ENCODE measurements at places on chromosomes 7 and 10.

- no peak for DNase-seq
Observed at GRCh38 chr7:142181966-142182365, 70.4 kb downstream of the MGAM2 start.

DNA sequence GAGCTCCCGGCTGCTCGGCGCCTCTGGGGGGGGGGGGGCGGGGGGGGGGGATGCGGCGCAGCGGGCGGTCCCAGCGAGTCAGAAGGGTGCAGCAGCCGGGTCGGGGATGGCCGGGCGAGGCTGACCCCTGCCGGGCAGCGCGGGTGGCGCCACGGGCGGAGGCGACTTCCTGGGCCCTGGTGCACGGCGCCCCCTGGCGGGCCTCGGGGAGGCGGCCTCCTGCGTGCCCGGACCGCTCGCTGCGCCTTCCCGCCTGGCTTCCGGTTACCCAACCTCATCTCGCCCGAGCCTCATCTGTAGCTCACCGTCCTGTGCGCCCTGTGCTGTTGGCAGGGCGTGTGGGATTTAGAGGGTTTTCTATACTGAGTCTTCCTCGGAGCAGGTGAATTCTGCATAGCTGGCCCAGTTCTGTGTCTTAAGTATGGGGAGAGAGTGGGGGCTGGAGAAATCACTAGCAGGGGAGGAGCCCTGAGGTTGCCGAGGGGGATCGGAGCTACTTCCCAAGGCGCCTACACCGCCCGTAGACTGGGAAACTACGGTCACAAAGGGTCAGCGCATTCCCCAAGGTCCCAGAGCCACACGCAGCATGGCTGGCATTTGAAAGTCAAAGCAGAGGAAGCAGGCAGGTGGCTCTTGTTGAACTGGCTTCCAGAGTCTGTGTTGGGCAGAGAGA is 28.3 kb upstream of the WDFY4 start:
- peak; percentile 87 for DNase-seq

DNA sequence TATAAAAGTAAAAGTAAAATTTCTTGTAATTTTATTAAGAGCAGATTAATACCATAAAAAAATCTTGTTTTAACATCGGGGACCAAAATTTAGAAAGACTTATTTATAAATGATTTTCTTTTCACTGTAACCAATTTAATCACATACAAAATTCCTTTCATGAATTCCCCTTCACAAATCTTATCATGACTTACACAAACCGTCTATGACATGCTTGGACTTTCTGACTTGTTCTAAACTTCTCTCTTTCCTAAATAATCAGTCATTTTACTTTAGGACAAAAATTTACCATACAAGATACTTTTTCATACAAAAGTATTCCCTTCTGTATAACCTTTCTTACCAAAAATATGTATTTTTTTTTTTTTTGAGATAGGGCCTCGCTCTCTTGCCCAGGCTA is 9.3 kb downstream of the CROT start:
- peak; percentile 53 for DNase-seq

- DNase-seq: peak; percentile 78
Observed at GRCh38 chr7:36291387-36292316, 98.0 kb upstream of the ANLN start.

GRCh38 chr7:101370836-101371235 is 8.2 kb downstream of the COL26A1 start:
- no peak for DNase-seq

DNA sequence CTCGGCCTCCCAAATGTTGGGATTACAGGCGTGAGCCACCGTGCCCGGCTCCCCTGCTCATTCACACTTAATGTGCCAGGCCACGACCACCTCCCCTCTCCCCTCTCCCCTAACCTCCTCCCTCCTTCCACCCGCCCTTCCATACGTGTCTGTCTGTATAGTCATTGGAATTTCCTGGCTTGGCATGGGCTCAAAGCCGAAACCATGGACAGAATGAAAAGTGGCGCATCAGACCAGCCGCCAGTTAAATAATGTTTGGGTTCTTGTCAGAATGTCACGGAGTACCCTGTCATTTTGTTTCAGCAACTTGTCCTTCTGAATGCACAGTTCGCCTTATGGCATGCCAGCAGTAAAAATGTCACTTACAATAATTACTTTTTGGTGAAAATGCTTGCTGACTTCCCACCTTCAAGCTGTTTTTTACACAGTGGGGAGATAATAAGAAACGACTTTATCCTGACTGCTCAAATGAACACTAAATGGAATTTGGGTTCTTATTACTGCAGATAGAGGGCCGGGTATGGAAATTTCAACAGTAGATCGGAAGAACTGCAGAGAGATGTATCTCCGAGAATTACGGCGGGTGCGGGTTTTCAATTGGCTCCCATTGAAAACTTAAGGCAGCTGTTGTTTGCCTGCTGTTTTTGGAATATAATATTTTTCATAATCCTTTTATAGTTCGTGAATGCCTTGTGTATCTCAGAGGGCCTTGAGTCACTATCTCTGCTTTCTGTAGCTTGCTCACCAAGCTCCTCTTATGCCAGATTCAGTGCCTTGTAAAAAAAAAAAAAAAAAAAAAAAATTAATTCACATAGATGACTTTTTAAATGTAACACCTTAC is 65.5 kb upstream of the SH2B2 start:
- DNase-seq: no peak

DNA sequence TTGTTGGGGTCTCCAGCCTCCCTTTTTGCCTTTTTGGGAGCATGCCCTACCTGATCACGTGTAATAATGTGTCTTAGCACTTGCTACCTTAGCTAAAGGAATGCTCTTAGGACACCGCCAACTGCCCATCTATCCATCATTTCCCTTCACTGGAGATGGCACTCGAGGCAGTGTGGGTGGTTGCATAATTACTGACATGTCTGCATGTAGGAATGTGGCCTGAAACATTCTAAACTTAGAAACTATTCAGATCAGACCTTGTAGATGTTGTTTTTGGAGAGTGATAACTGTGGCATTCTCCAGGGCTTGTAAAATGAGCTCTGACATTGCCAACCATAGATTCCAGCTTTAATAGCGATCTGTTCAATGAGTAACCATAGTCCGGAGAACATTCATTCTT is 365.8 kb downstream of the BBS9 start:
- DNase-seq: peak; percentile 19

DNA sequence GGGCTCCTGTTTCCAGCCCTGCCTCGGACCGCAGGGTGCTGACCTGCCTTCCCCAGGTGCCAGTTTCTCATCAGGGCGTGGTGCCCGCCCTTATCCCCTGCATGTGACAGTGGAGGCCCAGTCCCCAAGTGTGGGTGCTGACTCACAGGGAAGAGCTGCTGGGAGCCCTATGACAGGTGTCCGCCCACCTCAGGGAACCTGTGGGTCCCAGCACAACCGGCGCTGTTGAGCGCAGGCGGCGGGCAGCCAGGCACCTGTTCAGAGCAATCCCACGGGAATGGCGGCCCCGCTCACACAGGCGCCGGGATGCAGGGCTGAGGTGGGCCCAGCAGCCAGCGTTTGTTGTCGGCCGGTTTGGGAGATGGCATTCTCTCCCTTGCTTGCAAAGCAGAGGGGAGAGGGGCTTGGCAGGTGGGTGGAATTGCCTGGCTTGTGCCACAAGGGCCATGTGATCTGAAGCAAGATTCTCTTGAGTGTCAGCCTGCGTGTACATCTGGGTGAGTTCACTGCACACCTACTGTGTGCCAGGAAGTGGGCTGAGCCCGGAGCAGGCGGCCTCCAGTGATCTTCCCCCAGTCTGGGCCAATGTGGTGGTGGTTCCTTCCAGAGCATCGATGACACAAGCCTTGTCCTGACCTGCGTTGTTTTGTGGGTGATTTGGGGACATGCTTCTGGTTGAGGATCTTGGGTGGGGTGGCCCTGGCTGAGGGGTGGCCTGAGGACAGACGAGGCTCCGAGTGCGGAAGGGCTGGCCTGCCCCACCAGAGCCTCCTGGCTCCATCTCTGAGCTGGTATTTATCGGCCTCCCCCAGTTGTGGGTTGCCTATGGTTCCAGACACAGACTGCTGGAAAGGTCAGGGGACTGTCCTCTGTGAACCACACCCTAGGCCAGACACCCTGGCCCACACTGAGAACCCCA is 2.4 kb downstream of the PWWP2B start:
- no peak for DNase-seq

DNA sequence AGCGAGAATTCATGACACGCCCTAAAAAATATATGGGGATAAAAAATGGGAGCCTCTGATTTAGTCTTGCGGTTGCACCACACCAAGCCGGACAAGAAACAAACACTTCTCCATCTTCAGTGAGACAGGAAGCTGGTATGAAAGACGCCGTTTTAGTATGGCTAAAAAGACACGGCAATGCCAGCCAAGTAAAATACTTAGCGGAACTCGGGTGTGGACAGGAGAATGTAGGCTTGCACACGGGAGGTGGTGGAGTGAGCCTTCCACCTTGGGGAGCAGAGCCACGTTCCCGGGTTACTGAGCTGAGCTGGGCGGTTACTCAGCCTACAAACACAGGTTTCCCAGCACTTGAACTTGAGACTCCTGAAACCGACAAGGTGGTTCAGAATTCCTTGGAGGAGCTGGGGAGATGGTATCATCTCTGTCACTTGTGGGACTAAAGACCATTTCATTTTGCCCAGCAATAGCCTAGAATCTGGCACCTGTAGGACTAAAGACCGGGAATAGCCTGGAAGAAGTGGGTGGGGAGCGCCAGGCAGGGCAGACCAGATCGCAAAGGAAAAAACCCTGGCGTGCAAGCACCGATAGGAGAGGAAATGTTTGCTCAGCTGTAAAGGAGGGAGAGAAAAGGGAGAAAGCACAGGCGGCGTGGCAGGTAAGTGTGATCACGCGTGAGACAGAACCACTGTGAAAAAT is 34.8 kb upstream of the SEPHS1 start:
- no peak for DNase-seq

DNA sequence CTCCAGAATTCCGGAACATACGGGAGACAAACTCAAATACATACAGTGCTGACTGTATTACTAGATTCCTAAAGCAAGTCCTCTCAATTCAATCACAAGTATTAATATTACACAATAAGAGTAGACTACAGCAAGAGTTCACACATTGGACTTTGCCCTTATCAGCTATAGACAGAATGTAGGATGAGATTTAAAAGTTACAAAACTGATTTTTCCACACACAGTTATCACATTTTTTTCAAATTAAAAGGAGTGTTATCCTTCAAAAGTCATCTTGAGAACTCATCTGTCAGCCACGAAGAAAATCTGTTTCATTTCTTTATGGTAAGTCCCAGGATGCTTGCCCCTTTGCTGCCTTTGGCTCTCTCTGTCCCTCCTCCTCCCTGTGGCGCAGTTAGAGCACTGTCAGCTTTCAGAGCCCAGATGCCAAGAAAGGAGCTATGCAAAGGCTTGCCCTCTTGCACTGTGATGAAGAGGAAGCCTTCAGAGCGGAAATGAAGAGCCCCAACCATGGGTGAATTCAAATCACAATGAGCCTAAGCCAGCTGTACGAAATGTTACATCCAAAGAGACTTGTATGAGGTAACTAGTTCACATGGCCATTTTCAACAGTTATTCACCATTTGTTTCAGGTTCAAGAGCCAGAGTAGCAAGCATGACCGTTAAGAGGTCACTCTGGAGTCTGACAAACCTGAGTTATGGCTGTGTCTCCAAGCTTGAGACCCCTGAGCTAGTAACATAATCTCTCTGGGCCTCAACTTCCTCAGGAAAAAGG is 10.7 kb downstream of the NCOA4 start:
- no peak for DNase-seq

GRCh38 chr10:131450216-131450765 is 138.8 kb upstream of the TCERG1L start:
- no peak for DNase-seq

GRCh38 chr10:133135116-133135465 is 24.9 kb upstream of the KNDC1 start:
- DNase-seq: no peak

- no peak for DNase-seq
Observed at GRCh38 chr10:49819234-49819958, 57.3 kb upstream of the OGDHL start.

- DNase-seq: peak; percentile 88
Observed at GRCh38 chr10:95561177-95561863, at the start of gene SORBS1. Gene SORBS1 (minus strand): TSS chr10:95561371. CDS start chr10:95441135, 120,236 bp downstream.

DNA sequence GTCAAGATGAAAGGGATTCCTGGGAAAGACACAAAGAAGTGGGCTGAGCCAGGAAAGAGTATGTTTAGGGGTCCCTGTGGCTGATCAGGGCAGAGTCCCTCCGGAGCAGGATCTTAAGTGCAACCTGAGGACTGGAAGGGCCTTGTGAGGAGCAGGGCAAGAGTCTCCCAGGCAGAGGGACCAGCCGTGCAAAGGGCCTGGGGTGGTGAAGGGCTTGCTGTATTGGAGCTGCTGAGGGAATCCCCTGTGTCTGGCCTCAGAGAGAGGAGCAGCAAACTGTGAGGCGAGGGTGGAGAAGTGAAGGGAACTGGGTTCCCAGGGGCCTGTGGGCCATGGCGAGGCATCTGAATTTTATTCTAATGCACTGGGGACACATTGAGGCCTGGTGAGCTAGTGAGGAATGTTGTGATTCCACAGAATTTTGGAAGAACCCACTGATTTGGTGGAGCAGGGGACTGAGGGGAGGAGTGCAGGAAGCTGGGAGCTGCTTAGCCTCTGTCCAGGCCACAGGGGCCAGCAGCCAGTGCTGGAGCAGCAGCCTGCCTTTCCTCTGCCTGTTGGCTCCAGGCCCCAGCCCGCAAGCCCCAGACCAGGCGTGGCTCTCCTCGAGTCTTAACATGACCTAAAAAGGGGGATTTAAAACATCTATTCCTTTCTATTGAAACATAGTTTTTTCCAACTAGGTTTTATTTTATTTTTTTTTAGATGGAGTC is 138.4 kb upstream of the IGFBP3 start:
- DNase-seq: peak; percentile 53

Measured in fibroblast of mammary gland (primary cell).